Memory B cell (primary cell): ENCODE measurements at places on chromosomes 13 and 19.

DNA sequence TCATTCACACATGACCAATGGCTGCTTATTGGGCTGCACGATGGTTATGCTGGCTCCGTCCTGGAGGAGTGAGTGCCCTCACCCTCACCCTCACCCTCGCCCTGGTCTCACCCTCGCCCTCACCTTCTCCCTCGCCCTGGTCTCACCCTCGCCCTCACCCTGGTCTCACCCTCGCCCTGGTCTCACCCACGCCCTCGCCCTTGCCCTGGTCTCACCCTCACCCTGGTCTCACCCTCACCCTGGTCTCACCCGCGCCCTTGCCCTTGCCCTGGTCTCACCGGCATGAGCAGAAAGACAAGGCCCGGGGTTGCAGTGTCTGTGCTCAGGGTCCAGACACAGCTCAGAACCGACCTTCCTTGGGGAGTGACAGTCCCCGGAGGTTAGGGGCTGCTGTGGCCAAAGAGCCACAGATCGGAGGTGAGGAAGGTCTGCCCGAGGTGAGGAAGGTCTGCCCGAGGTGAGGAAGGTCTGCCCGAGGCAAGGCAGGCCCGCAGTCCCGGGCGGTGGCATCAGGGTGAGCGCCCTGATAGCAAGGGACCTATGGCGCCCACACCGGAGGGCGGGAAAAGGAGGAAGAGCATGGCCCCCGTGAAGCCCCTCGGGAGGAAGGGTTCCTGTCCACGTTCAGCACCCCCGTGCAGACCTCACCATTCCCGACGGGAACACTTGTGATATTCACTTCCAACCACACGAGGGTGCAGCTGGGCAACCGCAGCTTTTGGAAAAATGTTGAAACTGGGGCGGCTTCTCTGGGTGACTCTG is 65.6 kb downstream of the MCF2L start:
- no peak for DNase-seq

- no peak for DNase-seq
These were observed 629.2 kb downstream of the UQCRFS1 start for GRCh38 chr19:28583713-28584112.

- DNase-seq = no peak
These were observed 5.0 kb downstream of the JOSD2 start for GRCh38 chr19:50505856-50506611.

DNA sequence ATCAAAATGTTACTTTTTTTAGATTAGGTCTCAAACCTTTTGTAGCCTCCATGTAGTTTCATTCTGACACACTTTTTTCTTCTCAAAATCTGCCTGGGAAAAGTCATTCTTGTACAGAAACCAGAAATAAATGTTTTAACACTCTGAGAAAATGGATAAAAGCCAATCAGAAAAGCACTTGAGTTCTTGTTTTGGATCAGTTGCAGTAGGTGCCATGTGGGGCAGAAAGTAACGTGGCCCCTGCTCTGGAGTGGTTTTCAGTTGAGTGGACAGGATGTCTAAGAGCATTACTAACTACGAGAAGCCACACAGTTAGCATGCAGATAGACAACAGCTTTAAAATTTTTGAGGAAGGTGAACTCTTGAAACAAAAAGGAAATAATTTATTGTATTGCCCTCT is 19.1 kb downstream of the GPR183 start:
- no peak for DNase-seq

- no peak for DNase-seq
These were observed 31.7 kb upstream of the PCDH8 start for GRCh38 chr13:52879950-52880741.

DNA sequence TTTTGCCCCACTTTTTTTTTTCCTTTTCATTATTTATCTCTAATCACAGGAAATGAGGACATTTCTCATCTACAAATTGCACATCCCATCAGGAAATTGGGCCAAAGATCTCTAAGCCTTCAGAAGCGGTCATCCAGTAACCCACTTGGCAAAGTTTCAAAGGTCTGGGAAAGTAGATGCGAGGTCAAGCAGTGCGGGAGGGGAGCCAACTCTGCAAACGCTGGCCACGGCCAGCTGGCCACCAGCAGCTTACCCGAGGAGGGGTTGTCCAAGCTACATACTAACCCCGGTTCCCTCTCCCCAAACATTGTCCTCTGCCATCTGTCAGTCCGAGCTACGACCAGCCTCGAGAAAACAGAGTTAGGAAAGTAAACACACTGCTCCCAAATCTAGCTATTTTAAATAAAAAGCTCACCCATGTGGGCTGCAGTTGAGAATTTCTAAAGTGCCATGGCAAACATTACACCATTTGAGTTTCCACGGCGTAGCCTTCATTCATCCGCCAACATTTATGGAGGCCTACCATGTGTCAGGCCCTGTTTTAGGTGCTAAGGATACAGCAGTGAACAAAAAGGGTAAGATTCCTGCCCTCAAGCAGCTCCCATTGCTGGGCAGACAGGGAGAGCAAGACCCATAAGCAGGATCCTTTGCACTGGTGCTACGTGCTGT is 11.5 kb downstream of the FFAR2 start:
- no peak for DNase-seq

GRCh38 chr13:94674609-94675348 is 37.6 kb downstream of the SOX21 start:
- DNase-seq = peak; percentile 32

GRCh38 chr13:43127103-43127798 is 103.9 kb downstream of the DNAJC15 start:
- DNase-seq = no peak

- DNase-seq = no peak
These were observed 38.9 kb downstream of the SOX1 start for GRCh38 chr13:112105892-112106291.
